ENCODE measurements at places on chromosomes 12 and 14.
A peak's percentile ranks its signal among the peaks of the same experiment; 100 is the strongest.

GRCh38 chr14:63897721-63898163, 44.9 kb downstream of the SYNE2 start:
- no peak for DNase-seq

DNA sequence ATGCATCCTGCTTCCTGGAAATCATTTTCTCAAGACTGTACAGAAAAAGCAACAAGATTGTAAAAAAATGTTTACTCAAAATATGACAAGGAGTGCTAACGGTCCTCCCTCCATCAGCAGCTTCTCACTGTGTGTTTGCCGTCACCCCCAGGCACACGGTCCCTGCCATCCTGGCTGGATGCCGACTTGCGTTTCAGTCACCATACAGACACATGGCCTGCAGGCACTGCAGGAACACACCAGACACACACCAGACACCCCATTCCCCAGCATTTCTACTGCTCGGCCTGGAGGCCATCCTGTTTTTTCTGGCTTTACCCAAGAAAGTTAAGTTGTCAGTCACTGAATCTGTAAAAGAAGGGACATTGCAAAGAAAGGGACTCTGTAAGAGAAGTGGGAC, 10.8 kb downstream of the KCNK10 start:
- DNase-seq: no peak

- DNase-seq: no peak
Measured at GRCh38 chr14:59284059-59284458, 95.6 kb downstream of the DAAM1 start.

DNA sequence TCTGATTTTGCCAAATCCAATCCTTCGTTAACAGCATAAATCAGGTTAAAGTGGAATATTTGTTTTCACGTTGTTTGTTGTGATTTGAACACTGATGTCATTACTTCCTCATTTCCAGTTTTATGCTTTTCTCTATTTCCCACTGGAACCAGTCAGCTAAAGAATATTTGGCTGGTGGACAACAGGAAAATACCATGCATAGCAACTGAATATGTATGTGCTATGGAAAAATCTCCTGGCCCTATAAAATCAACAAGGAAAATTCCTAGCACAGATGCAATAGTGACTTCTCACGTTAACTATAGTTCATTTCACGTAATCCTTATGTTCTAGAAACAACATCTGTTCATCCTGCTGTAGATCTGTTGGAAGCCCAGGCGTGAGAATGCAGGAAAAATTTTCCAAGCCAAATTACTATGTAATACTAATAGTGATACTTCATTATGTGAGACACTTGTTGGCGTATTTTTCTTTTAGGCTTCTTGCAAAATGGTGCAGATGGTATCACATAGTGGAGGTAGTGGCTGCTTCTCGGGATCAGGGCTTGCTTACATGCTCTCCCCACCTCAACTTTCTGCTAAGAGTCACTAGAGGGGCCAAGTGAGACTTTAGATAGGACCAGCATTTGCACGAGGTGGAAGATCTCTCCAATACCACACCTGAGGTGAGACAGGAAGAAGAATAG, 86.3 kb upstream of the USP44 start:
- no peak for DNase-seq

GRCh38 chr12:127127897-127128296, 1139.1 kb upstream of the TMEM132C start:
- no peak for DNase-seq

- DNase-seq: no peak
Measured at GRCh38 chr12:121004253-121004815, 12.0 kb downstream of the C12orf43 start.

GRCh38 chr12:7376196-7376595, 67.8 kb downstream of the CD163L1 start:
- DNase-seq: no peak

GRCh38 chr12:55673638-55674037, 34.1 kb downstream of the ITGA7 start:
- peak; percentile 43 for DNase-seq

- no peak for DNase-seq
Measured at GRCh38 chr14:79050787-79051727, 880.9 kb downstream of the NRXN3 start.

DNA sequence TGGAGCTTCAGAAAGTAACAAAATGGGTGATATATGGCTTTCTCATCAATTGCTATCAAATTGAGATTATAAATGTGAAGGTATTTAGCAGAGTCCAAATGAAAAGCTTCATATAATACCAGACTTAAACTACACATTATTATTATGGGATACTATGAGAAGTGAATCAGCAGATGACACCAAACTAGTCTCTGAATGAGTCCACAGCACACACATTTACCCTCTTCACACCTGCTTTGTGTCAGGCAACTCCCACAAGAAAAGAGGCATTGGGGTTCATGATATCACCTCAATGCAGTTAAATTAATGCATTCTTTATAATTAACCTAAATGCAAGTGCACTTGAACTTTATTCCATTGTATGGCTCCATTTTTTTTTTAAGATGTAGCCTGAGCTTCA, 330.5 kb downstream of the BCL11B start:
- no peak for DNase-seq

DNA sequence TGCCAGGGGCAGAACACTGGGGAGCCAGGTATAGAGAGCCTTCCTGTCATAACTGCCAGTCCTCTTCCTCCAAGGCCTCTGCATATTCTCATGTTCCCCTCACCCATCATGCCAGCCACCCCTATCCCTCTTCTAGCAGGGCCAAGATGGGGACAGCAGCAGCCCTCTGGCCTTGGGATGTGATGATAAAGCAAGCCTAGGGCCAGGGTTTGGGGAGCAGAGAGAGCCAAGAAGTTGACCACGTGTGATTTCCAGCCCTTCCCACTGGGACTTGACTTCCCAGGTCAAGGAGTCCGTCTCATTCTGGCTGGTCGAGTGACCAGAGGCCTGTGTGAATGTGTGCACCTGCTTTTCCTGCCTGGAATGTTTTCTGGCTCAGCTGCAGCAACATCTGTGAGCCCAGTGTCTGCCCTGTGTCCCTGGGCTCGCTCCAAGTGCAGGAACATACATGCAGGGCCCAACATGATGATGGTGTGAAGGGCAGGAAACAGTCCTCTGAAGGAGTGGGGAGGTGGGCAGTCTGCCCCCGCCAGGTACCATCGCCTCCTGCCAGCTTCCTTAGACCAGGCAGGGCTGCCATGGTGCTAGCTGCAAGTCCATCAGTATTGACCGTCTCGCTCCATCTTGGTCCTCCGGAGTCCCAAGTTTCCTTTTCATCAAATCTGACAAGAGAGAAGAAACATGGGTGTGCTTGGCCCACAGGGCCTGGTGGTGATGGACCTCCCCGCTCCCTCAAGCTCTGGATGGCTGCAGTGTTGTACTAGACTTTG, 21.0 kb downstream of the VASH1 start:
- no peak for DNase-seq

DNA sequence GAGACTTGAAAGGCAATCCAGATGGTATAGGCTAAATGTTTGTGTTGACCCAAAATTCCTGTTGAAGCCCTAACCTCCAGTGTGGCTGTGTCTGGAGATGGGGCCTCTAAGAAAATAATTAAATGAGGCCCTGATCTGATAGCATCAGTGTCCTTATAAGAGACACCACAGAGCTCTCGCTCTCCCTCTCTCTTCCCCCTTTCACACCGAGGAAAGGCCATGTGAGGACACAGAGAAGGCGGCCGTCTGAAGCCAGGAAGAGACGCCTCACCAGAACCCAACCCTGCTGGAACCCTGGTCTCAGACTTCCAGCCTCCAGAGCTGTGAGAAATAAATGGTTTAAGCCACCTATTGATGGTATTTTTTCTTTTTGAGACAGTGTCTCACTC, 87.5 kb downstream of the SCARB1 start:
- no peak for DNase-seq

GRCh38 chr14:52741865-52742264, 11.9 kb downstream of the STYX start:
- no peak for DNase-seq

- no peak for DNase-seq
Measured at GRCh38 chr12:70686299-70686698, 49.1 kb upstream of the PTPRB start.

GRCh38 chr12:124531281-124531745, 36.1 kb downstream of the NCOR2 start:
- no peak for DNase-seq

GRCh38 chr14:74913986-74914573, 9.0 kb downstream of the RPS6KL1 start:
- DNase-seq: no peak

- DNase-seq: no peak
Measured at GRCh38 chr12:131223171-131223761, 269.6 kb downstream of the ADGRD1 start.

DNA sequence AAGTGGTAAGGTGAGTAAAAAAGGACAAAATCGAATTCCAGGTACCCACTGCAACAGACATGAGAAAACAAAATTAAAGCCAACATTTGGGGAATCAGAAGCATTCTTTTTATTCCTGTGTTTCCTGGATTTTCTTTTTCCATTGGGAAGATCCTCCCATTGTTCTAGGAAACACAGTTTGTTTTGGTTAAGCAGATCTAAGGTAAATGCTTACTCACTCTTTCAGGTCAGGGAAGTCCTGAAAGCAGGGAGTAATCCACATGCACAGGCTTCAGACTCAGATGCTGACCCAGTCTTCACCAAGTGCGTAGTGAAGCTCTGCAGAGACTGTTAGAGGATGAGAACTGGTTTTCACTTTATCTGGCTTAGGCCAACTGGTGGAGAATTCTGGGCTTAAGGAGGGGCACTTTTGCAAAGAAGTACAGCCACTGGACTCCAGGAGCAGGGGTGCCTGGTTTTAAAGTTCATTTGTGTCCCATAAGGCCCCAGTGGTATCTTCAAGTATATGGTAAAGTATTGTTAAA, 57.7 kb downstream of the RPAP3 start:
- DNase-seq: no peak

DNA sequence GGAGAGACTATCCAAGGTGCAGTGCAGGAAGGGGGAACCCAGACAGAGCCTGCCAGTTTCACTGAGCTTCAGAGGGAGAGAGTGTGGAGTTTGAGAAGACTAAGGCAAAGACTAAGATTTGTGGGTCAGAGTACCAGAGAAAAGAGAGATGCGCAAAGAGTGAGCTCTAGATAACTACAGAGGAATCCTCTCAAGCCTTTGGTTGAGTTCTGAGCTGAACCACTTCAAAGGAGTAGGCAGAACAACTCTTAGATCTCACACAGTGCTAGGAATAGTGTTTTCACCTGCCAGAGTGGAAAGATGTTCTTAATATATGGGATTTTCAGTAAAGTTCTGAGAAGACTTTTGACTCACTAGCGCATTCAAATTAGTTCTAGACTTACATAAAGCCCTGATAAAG, 10.7 kb upstream of the M6PR start:
- DNase-seq: no peak

DNA sequence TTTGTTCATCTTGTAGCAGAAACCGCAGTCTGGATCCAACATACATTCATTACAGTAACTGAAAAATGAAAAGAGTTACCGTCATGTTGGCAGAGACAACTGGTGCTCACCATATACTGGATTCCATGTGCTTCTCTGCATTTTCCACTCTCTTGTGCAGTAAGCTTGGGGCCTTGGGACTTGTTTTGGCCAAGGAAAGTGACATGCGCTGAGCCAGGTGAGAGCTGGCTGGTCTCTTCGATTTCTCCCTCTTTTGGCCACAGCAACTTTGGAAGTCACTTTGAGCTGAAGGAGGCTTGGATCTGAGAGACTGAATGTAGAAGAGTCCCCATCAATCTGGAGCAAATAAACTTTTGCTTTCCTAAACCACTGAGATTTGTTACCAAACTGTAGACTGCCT, 210.6 kb upstream of the ABCD2 start:
- DNase-seq: no peak

DNA sequence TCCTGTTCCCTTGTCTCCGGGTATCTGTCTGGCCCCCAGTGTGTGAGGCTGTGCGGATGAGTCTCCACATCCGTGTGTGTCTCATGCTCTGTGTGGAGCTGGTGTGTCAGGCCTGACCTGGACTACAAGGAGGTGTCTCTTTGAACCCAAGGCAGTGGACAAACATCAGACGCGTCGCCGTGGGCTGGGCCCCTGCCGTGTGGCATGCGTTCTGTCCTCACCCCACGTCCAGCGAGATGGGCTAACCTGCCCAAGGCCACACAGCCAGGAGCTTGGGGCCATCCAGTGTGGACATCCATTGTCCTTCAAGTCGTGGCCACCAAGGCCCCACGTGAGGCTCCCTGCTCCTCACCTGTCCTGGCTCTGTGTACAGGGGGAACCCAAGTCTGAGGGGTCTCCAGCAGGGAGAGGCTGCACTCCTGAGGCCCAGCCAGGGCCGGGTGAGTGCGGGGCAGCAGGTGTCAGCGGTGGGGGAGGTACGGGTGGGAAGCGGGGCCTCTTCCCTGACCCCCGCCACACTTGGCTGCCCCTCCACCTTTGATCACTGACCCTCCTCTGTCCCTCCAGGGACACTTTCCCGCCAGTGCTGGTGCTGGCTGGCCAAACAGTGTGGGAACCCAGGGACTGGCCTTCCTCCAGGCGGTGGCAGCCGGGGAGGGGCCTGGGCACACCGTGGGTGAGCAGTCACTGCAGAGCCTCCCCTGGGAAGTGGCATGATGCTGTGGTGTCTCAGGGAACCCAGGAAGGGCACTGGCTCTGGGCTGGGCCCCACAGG, 48.5 kb downstream of the CYP46A1 start:
- DNase-seq: no peak

DNA sequence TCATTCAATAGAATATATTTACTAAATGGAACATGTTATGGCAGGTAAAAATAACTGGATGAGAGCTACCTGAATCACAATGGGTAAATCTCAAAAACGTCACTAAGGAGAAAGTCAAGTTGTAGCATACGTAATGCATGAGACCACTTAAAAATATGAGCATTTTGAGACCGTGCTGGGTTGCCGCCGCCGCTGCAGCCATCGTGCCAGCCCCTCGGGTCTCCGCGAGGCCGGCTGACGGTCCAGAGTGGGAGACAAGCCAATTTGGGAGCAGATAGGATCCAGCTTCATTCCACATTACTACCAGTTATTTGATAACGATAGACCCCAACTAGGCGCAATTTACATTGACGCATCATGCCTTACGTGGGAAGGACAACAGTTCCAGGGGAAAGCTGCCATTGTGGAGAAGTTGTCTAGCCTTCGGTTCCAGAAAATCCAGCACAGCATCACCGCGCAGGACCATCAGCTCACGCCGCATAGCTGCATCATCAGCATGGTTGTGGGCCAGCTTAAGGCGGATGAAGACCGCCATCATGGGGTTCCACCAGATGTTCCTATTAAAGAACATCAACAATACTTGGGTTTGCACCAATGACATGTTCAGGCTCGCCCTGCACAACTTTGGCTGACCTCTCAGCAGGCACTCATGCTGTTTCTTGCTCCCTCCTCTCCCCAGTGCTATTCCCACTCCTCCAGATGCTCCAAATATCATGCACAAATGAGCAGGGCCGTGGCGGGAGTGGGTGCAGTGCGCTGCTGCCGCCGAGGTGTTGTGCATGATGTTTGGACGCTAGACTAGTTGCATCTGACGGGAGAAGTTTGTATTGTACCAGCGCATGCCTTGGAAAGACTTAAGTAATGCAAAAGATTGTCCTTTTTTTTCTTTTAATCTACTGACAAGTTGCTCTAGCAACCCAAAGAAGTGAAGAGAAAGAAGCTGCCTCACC, 6.3 kb upstream of the BRMS1L start:
- no peak for DNase-seq

DNA sequence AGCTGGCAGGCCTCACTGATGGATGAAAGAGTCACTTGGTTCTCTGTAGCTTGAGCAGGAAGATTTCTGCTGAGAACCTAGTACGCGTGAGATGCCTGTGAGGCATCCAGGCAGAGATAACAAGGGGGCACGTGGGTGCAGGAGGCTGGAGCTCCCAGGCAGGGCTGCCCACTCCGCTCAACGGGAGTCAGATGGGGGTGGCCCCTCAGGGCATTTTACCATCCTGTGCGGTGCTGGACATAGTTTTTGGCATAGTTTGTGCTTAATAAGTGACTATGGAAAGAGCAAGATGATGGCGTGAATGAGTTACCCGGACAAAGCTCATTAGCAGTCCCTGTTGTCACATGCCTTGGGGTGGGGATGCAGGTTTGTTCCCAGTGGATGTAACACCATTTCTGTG, 182.8 kb downstream of the TSPAN9 start:
- no peak for DNase-seq

All from GM18507 (cell line).